Brain pericyte (primary cell): ENCODE measurements at places on chromosomes 5 and 9.

GRCh38 chr5:10303699-10304170 lies 4.0 kb downstream of the CMBL start:
- DNase-seq: no peak

- DNase-seq: no peak
Measured at GRCh38 chr5:29262339-29263123, 1931.0 kb upstream of the CDH6 start.

DNA sequence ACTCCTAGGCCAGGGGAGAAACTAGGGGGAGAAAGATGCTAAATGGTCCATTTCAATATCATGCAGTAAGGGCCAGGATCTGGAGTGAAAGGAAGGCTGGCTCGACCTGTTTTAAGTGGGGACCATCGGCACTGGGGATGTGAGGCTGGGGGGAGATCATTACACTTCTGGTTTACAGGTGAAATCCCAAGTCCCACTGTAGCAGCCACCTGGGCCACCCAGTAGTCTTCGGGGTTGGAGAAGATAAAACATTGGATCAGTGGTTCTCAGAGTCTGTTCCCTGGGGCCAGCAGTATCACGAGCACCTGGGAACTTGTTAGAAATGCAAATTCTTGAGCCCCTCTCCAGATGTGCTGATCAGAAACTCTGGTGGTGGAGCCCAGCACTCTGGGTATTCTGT lies 111.3 kb upstream of the ALDH1B1 start:
- DNase-seq: no peak

DNA sequence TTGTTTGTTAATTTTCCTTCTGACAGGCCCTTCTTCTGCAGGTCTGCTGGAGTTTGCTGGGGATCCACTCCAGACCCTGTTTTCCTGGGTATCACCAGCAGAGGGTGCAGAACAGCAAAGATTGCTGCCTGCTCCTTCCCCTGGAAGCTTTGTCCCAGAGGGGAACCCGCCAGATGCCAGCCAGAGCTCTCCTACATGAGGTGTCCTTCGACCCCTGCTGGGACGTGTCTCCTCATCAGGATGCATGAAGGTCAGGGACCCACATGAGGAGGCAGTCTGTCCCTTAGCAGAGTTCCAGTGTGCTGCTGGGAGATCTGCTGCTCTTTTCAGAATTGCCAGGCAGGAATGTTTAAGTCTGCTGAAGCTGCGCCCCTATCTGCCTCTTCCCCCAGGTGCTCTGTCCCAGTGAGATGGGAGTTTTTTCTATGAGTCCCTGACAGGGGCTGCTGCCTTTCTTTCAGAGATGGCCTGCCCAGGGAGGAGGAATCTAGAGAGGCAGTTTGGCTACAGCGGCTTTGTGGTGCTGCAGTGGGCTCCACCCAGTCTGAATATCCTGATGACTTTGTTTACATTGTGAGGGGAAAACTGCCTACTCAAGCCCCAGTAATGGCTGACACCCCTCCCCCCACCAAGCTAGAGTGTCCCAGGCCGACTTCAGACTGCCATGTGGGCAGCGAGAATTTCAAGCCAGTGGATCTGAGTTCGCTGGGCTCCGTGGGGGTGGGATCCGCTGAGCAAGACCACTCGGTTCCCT lies 772.0 kb upstream of the FAM174A start:
- DNase-seq: no peak

DNA sequence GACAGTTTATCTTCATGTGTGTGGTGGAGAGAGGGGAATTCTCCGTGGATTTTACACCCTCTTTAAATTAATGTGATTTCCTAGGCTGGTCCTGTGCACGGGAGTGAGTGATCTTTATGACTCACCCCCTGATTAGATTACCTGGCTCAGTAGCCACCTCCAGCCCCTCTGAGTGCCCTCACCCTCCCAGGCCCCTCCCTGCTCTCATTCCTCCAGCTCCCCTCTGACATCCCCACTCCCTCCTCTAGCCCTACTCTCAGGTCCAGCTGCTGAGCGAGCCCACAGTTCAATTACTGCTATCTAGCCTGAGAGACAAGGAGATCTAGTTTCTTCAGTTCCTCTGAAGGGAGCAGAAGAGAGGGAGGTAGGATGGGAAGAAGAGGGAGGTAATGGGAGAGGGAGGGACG lies 61.8 kb upstream of the ARAP3 start:
- no peak for DNase-seq

GRCh38 chr9:16721972-16722371 lies 148.5 kb downstream of the BNC2 start:
- no peak for DNase-seq

GRCh38 chr9:134918646-134919045 lies 934 bp upstream of the FCN1 start:
- no peak for DNase-seq

DNA sequence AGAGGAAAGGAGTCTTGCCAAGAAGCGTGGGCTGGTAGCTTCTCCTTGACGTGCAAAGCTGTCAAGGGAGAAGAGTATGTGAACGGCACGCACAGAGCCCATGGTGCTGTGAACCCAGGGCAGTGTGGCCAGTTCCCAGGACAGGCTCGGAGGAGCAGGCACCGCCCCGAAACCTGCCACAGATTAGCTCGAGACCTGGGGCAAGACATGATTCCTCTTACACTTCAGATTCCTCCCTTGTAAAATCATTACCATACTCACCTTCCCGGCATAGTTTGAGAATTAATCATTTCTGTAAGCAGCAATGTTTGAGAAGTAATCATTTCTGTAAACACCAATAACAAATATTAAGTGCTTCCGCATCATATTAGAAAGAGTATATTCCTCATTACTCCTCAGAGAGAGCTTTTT lies 19.9 kb downstream of the GOLM1 start:
- DNase-seq: no peak
